ENCODE measurements at places on chromosomes 3 and 15.
A peak's percentile ranks its signal among the peaks of the same experiment; 100 is the strongest.

- DNase-seq, result no peak
Observed at GRCh38 chr3:159149633-159150032, 347.8 kb downstream of the MFSD1 start.

DNA sequence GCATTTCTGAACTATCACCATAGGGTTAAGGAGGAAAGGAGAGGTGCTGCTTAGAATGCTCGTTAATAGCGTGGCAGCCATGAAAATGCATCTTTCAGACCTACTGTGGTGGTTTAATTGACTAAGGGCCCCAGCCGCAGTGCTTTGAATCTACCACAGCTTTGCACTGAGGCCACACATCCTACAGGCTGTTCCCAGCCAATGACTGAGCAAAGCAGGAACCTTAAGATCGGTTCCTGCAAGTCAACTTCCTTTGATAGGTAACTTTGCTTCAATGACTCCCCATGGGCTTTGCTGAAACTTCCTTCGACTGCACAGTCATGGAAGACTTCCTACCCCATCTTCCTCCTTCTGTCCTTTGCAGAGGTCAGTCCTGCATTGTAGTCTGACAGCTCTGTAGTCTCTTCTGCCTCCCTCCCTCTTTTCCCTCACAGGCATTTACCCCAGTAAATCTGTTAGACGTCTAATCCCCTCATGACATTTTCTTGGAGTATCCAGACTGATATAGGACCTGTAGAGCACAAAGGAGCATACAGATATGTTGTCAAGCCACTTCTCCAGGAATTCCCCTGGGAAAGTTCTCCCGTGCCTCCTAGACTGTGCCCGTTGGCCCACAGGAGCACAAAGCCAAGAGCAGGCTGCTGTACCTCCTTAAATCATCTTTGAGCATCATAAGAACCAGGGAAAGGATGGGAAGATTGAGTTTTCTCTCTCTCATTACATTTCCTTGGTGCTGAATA lies 2.6 kb upstream of the BCL2A1 start:
- DNase-seq, result no peak

DNA sequence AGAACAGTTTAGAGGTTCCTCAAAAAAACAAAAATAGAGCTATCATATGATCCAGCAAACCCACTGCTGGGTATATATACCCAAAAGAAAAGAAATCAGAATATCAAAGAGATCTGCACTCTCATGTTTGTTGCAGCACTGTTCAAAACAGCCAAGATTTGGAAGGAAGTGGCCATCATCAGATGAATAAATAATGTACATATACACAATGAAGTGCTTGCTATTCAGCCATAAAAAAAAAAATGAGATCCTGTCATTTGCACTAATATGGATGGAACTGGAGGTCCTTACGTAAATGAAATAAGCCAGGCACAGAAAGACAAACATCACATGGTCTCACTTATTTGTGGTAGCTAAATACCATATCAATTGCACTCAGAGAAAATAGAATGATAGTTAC lies 58.4 kb downstream of the SCAPER start:
- DNase-seq, result no peak

- DNase-seq, result peak; percentile 42
Observed at GRCh38 chr3:177197727-177198460, 612 bp upstream of the TBL1XR1 start.

GRCh38 chr3:34676436-34676835 lies 878.0 kb downstream of the PDCD6IP start:
- DNase-seq, result no peak

- no peak for DNase-seq
Observed at GRCh38 chr15:29920515-29920914, 98.2 kb upstream of the TJP1 start.

DNA sequence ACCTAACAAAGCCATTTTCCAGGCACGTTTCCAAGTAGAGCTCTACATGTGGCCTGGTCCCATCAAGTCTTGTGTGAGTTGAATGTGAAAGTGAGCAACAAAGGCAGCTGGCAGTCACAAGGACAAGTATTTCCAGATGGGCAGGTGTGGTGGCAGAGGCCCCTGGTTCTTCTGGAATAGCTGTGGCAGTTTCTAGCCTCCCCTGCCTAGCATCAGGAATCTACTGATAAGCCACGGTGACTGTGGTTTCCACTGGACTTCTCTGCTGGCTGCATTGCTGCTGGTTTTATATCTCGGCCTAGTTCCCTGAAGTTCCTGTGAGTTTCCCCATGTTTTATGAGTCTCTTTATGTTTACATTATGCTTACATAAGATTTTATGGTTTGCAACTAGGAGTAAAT lies 117.7 kb downstream of the GOLIM4 start:
- no peak for DNase-seq

DNA sequence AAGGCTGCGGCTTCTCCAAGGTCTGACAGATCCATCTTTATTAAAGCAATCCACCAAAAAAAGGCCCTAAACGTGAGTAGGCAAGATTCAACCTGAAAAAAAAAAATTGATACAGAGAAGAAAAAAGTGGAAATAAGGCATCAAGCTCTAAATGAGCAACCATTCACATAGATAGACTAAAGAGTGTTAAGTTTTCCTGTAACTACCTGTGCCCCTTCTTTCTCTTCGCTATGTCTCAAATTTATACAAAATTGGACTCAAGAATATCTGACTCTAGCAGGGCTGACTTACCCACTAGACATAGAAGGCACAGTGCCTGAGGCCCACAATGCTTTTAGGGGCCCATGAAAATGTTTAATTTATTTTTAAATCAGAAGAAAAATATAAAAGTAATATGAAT lies at the start of gene MYH15:
Gene MYH15, minus strand, starts transcription at position 101 of the 400 bp plus-strand sequence. Its CDS starts 66 bp downstream, at position 35.
- no peak for DNase-seq

GRCh38 chr3:132009241-132009640 lies 25.6 kb downstream of the CPNE4 start:
- no peak for DNase-seq

- DNase-seq, result no peak
Observed at GRCh38 chr15:33839540-33839939, 128.8 kb upstream of the CHRM5 start.

- no peak for DNase-seq
Observed at GRCh38 chr15:45165536-45165935, 22.2 kb downstream of the SHF start.

DNA sequence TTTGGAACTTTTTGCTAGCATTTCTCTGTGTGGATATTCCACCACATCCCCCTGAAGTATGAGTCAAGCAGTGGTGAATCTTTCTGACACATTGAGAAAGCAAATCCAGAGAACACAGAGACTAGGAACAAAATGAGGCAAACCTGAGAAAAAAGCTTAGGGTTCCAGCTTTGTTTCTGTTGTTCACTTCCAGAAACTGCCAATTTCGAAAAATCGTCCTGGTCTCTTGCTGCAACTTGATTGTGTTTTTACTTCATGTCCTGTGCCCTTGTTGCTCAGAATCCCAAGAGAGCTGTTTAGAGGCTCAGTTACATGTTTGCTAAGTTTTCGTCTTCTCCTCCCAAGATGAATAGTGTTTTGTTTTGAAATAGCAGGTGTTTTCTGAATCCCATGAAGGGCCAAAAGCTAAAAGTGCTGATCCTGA lies 13.7 kb downstream of the MAP2K1 start:
- DNase-seq, result no peak

- DNase-seq, result no peak
Observed at GRCh38 chr15:47514200-47514652, 203.1 kb upstream of the SEMA6D start.

GRCh38 chr15:69107025-69107620 lies 53.3 kb upstream of the GLCE start:
- DNase-seq, result no peak

- DNase-seq, result no peak
Observed at GRCh38 chr3:171835116-171835515, 8.0 kb upstream of the TMEM212 start.

- no peak for DNase-seq
Observed at GRCh38 chr3:149955449-149955848, 15.2 kb downstream of the PFN2 start.

- no peak for DNase-seq
Observed at GRCh38 chr3:184332370-184333090, 4.9 kb upstream of the FAM131A start.

- no peak for DNase-seq
Observed at GRCh38 chr3:58492494-58492905, 604 bp downstream of the KCTD6 start.

GRCh38 chr3:134597390-134597970 lies 53.3 kb downstream of the KY start:
- DNase-seq, result no peak
